ENCODE measurements at places on chromosomes 3 and 15. TPM values are rescaled to one million over a fixed set of nuclear protein-coding genes. Genes with fewer than 3 reads are reported as not detected.

RARRES1 gene
- total RNA-seq: 0.66 TPM

STAC gene
- not detected for total RNA-seq

CASR gene
- not detected for total RNA-seq

FOXB1 gene
- not detected for total RNA-seq

ANKRD63 gene
- total RNA-seq: 0.22 TPM

All from thoracic aorta endothelial cell (primary cell).